ENCODE measurements at places on chromosomes 12 and 14.

GRCh38 chr12:62813031-62813829, 121.7 kb downstream of the PPM1H start:
- DNase-seq, result no peak

GRCh38 chr14:69886453-69887242, 7.4 kb downstream of the SMOC1 start:
- DNase-seq, result no peak

DNA sequence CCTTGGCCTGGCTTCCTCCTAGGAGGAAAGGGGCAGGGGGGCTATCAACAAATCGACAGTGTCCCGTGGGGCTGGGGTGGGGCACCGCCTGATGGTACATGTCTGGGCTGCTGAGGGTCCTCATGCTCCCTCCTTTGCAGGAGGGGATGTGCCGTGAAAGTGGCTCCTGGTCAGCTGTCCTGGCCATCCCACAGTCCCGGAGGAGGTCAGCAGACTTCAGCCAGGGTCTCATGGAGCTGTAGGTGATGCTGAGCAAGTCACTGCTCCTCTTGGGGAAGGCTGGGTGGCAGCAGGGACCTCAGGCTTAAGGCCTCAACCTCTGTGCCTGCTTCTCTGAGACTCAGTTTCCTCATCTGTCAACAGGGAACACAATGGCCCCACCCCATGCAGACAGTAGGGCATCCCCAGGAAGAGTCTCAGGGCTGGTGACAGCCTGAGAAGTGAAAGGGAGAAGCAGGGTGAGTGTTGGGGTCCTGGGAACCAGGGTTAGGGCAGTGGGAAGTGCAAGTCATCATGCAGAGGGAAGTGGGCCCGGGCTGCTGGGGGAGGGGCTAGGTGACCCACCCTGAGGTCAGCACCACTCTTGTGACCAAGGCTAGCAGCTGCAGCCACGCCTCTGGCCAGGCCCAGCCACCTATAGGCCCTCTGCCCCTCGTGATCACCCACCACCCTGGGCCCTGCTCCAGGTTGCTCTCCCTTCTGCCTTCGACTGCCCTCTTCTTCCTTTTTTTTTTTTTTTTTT, 4.4 kb upstream of the TNFAIP2 start:
- DNase-seq, result no peak

- DNase-seq, result no peak
These were observed 49.3 kb downstream of the DDHD1 start for GRCh38 chr14:53103636-53104340.

GRCh38 chr14:73188501-73188911, 48.8 kb upstream of the PAPLN start:
- DNase-seq, result no peak

GRCh38 chr14:22416193-22416592, 172.8 kb downstream of the DAD1 start:
- no peak for DNase-seq

- DNase-seq, result no peak
These were observed 220.3 kb downstream of the MON2 start for GRCh38 chr12:62686938-62687337.

- DNase-seq, result no peak
These were observed 71.7 kb upstream of the GPATCH2L start for GRCh38 chr14:76080025-76080424.

GRCh38 chr12:67710582-67710981, 62.0 kb downstream of the DYRK2 start:
- DNase-seq, result no peak

- DNase-seq, result no peak
These were observed 36.9 kb upstream of the BICD1 start for GRCh38 chr12:32069731-32070130.

GRCh38 chr12:49944718-49945117, 5.8 kb upstream of the AQP2 start:
- no peak for DNase-seq

DNA sequence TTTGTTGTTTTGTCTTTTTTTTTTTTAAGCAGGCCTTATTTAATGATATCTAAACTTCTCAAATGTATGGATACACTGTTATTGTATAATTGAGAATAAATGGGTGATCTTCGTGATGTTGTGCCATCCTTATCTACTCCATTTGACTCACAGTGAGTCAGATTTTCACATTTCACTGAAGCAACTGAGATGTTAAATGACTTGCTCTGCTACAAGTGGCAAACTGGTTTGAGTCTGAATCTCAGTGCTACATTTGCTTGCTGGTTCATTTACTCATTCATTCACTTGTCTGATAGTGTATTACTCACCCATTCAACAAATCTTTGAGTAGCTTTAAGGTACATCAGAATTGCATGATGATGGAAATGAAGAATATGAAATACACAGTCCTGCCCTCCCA, 2.6 kb downstream of the KIAA0586 start:
- DNase-seq, result no peak

- no peak for DNase-seq
These were observed 19.9 kb upstream of the COCH start for GRCh38 chr14:30854492-30854891.

GRCh38 chr12:99146730-99147129, 500.8 kb upstream of the GARIN6 start:
- no peak for DNase-seq

- DNase-seq, result no peak
These were observed 93.0 kb upstream of the PELI2 start for GRCh38 chr14:56025191-56025590.

GRCh38 chr14:55599250-55599879, 19.4 kb downstream of the KTN1 start:
- DNase-seq, result no peak

- DNase-seq, result no peak
These were observed 21.5 kb downstream of the RIN3 start for GRCh38 chr14:92534932-92535643.

DNA sequence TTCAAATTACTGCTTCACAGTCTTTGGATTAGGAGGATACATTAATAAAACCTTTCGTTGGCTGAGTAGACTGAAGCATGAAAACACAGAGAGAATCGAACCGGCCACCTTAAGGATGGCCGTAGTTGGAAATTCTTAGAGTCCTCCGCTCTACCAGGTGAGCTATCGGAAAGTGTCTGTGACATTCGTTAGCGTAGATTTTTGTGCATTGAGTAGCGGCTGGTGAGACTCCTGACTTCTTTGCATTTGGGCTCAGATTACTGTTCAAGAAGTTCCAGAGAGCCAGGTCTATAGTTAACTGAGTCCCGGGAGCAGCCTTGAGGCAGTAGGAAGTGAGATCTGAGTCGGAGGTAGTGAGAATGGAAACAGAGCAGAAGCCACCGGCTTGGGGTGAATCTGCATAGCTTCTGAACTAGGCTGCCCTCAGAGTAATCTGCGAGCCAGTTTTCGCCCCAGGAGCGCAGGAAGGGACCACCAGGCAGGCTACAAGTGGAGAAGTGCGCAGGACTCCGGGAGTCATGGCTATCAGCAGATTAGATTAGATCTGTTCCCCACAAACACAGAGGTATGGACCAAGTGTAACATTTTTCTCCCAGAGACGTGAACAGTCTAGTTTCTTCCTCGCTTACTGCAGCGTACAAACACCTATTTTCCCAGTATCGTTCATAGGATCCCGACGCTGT, 11.0 kb downstream of the OR6S1 start:
- DNase-seq, result no peak

DNA sequence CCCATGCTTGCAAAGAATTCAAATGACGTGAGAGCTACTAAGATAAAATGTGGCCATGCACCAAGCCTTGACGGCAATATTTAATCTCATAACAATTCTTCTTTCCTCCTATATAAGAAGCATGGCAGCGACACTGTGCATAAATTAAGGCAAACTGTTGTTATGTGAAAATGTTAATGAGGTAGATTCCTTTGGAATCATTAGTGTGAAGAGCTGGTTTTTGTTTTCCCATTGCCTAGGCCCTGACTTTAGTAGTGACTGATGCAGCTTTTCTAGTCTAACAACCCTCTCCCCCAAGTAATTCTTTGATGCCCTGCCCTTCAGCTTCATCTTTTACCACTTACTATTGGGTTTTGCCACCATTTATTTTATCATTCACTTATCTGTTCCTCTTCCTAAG, 10.6 kb upstream of the PSEN1 start:
- no peak for DNase-seq

GRCh38 chr12:83057436-83057835, 370.7 kb downstream of the TMTC2 start:
- DNase-seq, result no peak

DNA sequence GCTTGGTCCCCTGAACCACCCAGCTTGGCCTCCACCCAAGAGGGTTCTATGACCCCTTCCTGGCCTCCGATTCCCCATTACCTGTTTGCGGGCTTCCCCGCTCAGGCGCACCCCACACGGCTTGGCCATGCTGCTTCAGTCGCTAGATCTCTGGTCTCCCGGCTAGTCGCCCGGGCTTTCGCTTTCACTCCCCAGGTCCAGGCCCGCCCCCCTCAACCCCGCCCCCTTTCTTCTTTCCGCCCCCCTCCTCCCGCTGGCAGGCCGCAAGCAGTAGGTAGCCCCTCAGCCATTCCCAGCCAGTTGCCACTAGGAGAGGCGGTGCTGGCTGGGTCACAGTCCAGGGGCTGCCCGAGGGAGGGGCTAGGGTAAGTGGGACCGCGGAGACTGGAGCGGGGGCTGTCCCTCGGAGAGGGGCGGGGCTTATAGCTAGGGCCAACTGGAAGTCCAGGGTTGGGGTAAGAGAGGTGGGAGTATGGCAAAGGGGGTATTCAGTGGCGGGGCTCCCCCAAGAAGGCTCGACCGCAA, at the start of gene PSME2:
TSS of gene PSME2 (minus strand) at position 158 of the 525 bp plus-strand sequence. CDS start at position 129, 29 bp downstream.
- peak; percentile 59 for DNase-seq

GRCh38 chr12:124545508-124546418, 21.6 kb downstream of the NCOR2 start:
- DNase-seq, result peak; percentile 14

DNA sequence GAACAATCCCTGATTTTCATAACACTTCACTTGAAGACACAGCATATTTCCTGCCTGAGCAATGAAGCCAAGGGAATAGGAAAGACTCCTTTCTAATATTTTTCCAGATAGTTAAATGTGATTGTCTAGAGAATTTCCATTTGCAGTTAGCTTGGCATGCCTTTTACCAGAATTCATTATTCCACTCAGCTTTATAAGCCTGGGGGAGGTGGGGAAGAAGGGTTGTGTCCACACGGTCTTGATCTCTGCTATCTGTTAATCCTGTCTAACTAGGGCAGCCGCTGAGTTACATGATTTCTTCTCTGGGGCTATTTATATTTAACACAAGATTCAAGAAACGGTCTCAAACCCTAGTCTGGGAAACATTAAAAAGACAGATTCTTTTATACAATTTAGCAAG, 146.6 kb upstream of the FSCB start:
- DNase-seq, result no peak

- DNase-seq, result no peak
These were observed 277.9 kb downstream of the IPO8 start for GRCh38 chr12:30417697-30418231.

- DNase-seq, result no peak
These were observed 24.1 kb downstream of the DMAC2L start for GRCh38 chr14:50335989-50336824.

- no peak for DNase-seq
These were observed 535.4 kb downstream of the RPS29 start for GRCh38 chr14:49050822-49051221.

DNA sequence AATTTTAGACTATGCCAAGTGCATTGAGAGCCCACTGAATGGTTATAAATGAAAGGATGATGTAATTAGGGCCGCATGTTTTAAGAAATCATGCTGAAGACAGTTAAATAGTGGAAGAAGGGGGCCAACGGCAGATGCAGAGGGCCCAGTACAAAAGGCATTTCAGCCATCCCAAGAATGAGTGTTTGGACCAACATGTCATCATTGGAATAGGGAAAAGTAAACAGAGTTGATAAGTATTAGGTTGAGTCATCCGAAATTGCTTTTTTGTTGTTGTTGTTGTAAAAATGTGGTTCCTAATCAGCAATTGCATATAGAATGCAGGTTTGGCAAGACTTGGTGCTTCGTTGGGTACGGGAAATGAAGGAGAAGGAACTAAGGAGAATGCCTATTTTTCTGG, 29.5 kb downstream of the BMP4 start:
- DNase-seq, result no peak

DNA sequence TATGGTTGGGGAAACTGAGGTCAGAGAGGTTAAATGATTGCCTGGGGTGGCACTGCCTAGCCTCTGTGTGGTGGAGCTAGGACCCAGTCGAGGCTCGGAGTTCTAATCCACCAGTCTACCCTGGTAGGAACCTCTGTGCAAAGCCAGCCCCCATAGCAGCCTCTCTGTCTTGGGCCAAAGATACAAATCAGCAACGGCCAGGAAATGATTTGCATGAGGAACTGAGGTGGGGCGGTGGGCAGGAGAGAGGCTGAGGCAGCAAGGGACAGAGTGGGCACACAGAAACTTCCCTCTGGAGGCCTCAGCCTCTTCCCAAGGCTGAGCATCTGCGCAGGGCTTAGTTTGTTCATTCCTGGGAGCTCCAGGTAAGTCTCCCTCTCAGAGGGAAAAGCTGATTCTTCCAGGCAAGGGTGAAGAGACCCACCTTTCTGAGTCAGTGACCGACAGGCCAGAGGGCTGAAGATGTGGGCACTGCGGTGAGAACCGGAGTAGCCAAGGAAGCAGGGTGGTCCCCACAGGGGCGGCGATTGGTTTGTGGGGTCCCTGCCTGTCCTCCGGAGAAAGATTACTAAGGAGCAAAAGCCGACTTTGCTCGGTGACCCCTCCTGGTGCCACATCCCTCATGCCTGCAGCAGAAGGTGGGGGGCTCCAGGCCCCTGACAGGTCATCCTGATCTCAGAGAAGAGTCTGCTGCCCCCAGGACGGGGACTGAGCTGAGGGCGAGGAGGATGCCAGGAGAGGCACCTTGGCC, 134.6 kb downstream of the CACNA1C start:
- DNase-seq, result no peak

GRCh38 chr14:44369401-44370123, 137.5 kb downstream of the FSCB start:
- no peak for DNase-seq

- DNase-seq, result no peak
These were observed 12.9 kb downstream of the COL2A1 start for GRCh38 chr12:47991106-47992061.

- no peak for DNase-seq
These were observed 21.0 kb upstream of the SNX6 start for GRCh38 chr14:34650786-34651584.

GRCh38 chr12:39357041-39357440, 85.9 kb downstream of the KIF21A start:
- DNase-seq, result no peak
